Endothelial cell of umbilical vein (primary cell): ENCODE measurements at places on chromosomes 16 and 17.

DNA sequence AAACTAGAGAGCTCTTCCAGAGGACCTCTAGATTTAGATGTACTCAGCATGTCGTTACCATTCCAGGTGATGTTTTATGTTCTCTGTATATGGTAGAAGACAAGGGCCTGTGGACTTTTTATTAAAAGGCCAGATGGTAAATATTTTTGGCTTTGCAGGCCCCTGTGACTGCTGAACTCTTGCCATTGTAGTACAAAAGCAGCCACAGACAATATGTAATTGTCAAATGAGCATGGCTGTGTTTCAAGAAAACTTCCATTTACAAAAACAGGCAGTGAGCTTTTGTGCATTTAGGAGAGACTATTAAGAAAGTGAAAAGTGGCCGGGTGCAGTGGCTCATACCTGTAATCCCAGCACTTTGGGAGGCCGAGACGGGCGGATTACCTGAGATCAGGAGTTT, 4.6 kb downstream of the NIP7 start:
- no peak for DNase-seq

GRCh38 chr16:16015849-16016248, 66.4 kb downstream of the ABCC1 start:
- DNase-seq, result no peak

DNA sequence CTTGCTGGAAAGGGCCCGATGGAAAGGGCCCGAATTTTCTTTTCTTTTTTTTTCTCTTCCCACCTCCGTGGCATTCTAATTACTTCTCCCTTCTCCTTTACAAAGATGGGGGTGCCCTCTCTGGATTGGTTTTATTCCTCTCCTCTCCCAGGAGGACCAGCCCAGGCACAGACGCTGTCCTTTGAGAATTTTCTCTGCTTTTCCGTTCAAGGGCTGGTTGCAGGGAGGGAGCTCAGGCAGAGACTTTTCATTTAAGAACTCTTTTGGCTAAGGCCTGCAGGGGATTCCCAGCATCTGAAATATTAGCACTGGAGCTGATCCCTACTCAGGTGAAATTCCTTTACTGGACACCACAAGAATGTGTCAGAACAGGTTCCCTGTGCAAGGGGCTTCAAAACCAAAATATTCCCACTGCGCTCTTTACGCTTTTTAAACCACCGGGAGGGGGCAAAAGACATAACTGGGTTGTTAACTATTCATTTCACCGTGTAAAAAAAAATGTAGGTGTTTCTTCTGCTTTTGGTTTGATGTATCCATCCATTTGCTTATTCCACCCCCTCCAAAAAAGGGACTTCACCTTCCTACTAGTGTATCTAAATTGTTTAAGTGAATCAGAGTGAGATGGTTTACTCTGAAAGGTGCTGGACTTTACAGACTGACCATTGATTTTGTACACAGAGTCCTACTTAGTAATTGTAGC, 1.4 kb downstream of the NFAT5 start:
- DNase-seq, result peak; percentile 67

GRCh38 chr17:40366076-40366860, 1.7 kb upstream of the GJD3 start:
- no peak for DNase-seq

- DNase-seq, result no peak
Observed at GRCh38 chr17:26774291-26775218, 519.4 kb upstream of the WSB1 start.

DNA sequence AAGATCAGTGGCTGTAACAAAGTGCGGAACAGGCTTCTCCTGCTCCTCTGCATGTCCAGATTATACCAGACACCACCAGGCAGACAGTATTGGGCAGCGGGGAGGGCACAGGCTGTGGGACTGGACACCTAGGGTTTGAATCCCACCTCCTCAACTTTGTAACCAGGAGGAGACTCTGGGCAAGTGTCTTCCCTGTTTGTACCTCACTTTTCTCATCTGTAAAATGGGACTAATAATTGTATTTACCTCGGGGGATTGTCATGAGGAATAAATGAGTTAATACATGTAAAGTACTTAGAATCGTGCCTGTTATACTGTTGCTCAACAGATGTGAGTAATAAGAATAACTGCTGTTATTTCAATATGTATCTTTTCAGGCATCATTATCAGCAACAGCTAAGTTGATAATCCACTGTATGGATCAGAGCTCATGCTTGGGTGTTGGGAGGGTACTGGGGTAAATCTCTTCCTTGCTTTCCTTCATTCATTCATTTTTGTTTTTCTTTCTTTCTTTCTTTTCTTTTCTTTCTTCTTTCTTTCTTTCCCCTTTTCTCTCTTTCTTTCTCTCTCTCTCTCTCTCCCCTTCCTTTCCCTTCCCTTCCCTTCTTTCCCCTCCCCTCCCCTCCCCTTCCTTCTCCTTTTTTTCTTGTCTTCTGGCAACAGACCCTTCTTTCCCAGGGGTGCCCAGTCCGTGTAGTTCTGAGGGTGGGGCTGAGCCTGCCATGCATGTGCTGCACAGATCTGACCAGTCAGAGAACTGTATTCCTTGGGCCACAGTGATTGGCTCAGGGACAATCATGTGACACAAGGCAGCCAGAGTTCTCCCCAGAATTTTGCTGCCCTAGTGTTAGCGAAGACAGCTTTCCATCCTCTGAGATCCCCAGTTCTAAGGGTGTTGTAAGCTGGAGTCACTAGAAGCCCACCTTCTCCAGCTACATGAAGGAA, 25.3 kb upstream of the BRD7 start:
- DNase-seq, result no peak

- no peak for DNase-seq
Observed at GRCh38 chr16:2512735-2513404, 882 bp upstream of the ATP6V0C start.

GRCh38 chr16:85853547-85854545, 45.1 kb upstream of the IRF8 start:
- DNase-seq, result no peak

GRCh38 chr17:7552621-7553051, 3.8 kb downstream of the TNFSF12 start:
- no peak for DNase-seq

DNA sequence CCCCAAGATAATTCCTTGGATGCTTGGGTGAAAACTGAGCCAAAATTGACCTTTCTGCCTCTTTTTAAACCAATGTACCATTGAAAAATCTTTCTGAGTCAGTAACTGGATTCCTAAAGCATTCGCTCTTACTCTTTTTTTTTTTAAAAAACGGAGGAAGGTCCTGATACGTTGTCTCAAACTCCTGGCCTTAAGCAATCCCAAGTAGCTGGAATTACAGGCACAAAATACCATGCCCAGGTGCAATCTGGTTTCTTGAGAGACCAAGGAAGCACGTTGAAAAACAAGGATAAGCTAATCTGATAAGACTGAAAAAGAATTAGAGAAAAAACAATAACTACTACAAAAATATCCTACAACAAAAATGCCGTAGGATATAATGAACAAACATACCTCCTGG, 136.5 kb downstream of the SSH2 start:
- DNase-seq, result no peak

DNA sequence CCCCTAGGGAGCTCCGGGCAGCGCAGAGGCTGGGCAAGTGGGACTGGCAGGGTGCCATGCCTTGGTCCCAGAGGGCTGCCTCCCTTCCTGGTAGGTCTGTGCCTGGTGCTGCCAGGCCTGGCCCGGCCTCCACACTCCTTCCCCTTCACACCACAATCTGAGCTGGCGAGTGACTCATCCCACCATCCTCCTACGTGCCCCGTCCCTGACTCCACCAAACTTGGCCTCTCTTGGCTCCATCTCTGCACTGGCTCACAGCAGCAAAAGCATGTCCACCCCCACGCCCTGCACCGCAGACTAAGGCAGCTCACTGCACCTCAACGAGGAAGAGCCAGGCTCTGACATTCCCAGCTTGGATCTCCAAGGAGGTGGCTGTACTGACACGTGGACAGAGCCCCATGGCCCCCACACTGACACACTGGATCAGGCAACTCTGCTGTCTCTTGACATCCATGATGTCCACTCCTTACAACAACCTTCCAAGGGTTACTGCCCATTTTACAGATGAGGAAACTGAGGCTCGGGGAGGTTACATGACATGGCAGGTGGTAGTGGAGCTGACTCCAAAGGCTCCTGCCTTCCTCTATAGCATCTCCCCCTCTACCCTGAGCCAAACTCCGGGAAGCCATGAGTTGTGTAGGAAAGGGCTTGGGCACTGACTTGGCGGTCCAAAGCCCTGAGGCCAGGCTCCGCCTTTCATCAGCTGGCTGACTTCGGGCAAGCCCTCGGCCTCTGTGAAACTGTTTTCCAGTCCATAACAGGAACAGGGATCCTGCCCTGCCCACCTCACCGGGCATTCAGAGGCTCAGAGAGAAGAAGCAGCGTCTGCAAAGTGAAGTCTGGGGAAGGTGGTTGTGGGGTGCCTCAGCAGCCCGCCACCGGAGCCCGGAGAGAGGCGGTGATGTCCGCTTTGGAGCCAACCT, 20.1 kb upstream of the KRT19 start:
- DNase-seq, result peak; percentile 78
